ENCODE measurements at places on chromosomes 2 and 18.

- DNase-seq = no peak
Measured at GRCh38 chr2:24272161-24272802, 88.1 kb downstream of the ITSN2 start.

- DNase-seq = no peak
Measured at GRCh38 chr2:121583555-121583954, 52.9 kb downstream of the RNU4ATAC start.

DNA sequence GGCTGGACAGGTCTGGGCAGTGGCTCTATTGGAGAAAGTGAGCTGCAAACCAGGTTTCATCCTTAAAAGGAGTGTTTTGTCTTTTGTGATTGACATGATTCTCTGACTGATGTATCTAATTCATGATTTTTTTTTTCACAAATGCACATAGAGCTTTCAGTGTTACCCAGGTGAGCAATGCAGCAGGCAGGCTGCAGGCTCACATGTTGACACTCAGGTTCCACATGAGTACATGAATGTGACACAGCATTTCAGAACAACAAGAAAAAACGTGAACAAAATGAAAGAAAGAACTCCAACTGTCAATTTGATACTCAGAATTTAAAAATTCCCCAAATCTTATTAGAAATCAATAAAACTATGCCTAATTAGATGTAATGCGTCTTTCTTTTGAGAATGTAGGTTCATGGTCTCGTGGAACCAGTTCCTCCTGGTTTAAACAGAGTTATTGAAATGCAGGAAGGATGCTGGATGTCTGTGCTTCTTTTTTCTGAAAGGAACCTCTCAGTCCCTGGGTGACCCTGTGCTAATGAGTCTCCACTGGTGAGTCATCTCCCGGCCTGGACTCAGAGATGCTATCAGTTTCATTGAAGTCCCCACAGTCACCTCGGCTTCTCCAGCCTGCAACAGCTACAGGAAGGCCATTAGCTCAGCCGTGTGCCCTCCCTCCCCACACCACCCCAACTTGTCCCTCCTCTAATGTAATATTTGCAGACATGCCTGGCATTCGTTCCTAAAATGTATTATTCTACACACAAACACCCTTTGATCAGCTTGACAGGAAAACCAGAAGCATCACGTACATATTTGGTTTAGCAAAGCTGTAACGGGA lies 430.4 kb downstream of the LPIN1 start:
- no peak for DNase-seq

DNA sequence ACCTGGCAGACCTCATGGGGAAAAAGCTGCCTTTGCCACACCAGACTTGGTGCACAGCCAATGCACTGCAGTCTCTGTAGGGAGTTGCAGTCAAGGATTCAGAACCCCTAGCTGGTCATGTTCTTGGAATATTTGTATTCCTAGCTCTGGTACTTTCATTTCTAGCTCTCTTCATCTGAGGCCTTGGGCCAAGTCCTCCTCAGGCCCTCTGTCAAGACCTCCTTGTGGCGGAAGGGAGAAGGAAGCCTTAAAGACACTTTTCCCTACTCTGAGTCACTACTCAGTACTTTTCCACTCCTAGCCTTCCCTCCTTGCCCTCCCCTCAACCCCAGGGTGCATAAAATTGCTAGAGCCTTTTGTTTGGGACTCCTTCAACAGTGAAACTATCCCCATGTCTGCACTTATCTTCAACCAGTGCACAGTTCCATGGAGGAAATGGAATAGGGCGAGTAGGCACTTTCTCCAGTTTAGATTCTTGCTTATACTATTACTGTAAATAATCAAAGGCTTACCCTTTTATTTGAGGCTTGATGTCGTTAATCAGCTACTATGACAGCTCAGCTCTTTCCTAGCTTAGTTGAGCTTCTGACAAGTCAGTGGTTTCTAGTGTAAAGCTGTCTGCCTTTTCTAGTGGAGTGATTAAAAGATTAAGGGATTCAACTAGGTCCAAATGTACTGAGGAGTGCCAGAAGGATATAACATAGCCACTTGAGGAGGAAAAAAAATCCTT lies 15.8 kb downstream of the M1AP start:
- no peak for DNase-seq

DNA sequence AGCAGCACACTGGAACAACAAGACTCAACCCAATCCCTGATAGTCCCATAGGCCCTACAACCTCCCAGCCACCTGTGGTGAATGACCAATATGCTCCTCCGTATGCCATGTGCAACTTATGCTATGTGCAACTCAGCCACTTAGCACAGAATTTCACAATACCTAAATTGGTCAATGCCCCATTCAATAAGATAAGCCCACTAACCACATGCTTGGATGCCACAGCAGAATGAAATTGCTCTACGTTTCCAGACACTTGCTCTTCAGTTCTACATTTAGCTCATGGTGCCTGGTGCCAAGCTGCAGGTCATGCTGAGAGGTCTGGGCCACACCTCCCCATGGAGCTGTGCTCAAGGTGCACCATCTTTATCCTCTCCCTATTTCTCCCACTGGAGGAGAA lies 159.8 kb downstream of the EN1 start:
- no peak for DNase-seq

DNA sequence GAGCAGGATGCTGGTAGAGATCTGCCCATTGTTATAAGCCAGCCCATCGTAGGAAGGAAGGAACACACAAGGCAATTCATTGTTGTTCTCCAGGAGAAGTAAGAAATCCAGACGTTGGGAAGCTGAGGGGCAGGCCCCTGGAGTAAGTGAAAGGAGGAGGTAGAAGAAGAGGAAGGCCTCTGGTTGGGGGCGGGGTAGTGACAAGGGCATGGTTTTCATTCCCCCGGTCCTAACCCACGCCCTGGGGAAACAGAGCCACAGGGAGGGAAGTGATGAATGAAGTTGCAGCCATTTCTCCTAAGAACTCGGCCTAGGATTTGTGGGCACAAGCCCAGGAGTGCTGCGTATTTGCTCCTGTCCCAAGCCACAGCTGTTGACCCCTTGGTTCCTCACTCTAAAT lies 18.0 kb downstream of the LBH start:
- DNase-seq = no peak

GRCh38 chr2:147348931-147349555 lies 495.8 kb upstream of the ACVR2A start:
- no peak for DNase-seq

- no peak for DNase-seq
Measured at GRCh38 chr2:117825437-117825836, 10.9 kb downstream of the DDX18 start.

- no peak for DNase-seq
Measured at GRCh38 chr2:23703037-23703582, 223.8 kb downstream of the ATAD2B start.

GRCh38 chr2:231168460-231169139 lies 29.8 kb upstream of the ARMC9 start:
- no peak for DNase-seq

DNA sequence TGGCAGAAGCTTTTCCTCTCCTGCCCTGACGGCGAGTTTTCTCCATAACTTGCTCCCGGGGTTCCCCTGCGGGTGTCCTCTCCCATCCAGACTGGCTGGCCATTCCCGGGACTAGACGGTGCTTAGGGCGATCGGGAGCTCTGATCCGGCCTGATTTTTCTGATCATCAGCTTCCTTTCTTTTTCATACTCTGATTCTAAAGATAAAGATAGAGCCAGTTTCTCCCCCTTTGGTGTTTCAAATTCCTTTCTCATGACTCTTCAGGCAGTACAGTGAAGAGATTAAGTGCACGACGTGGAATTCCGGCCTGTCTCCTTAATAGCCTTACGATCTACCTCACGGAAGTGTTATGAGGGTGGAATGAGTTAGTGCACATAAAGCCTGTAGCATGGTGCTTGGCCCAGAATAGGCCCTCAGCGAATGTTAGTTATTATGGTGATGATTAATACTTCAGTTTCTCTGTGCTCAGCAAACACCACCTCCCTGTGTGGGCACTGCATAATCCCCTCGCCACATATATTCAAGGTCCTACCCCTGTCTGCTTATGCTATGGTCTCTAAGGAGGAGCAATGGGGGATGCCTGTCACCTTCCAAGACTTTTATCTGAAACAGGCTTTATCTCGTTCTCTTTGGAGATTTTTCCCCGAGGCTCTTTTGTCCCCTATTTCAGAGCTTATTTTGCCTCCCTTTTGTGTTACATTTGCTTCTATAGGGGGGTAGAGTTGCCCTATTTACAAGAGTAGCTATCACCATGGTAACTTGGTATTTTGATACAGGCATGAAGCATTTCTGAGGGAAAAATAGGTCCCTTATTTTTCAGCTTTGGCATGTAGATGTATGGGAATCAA lies 254.8 kb downstream of the CDH2 start:
- no peak for DNase-seq

DNA sequence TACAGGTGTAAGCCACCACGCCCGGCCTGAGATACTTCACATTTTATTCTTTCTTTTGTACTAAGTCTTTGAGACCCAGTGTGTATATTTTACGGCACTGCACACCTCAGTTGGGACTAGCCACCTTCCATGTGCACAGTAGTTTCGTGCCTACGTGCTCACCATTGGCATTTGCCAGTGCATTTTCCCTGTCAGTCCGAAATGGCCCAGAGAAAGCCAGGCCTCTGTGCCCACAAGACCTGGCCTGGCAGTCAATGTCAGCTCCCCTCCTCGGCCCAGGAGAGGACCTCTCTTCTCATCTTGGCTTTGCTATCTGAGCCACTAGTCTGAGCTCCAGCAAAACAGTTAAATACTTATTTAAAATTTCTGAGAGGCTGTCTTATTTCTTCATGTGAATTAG lies 147.8 kb upstream of the KLHL29 start:
- no peak for DNase-seq

All from left renal cortex interstitium (tissue), 4 donors.